ENCODE measurements at places on chromosomes 5 and 9.
A peak's percentile ranks its signal among the peaks of the same experiment; 100 is the strongest.

GRCh38 chr5:146919304-146919703 lies 40.7 kb upstream of the PPP2R2B start:
- no peak for DNase-seq

- no peak for DNase-seq
Observed at GRCh38 chr5:90227683-90228082, 181.9 kb downstream of the CETN3 start.

- no peak for DNase-seq
Observed at GRCh38 chr5:32325062-32325461, 12.3 kb upstream of the MTMR12 start.

DNA sequence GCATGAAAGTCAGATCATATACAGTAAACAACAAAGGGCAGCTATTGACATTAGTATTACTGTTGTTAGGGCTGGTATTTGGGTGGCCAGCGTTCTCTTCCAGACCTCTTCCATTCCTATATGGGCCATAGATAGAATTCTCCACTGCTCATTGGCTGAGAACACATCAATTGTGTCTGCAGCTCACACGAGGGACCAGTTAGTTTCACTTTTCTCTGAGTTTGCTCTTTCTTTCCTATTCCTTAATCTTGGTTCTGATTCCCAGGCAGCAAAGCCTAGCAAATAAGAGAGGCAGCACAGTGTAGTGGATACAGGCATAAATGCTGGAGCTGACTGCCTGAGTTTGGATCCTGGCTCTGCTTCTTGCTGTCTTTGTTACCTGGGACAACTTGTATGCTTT lies 476.4 kb downstream of the SPOCK1 start:
- DNase-seq: no peak

DNA sequence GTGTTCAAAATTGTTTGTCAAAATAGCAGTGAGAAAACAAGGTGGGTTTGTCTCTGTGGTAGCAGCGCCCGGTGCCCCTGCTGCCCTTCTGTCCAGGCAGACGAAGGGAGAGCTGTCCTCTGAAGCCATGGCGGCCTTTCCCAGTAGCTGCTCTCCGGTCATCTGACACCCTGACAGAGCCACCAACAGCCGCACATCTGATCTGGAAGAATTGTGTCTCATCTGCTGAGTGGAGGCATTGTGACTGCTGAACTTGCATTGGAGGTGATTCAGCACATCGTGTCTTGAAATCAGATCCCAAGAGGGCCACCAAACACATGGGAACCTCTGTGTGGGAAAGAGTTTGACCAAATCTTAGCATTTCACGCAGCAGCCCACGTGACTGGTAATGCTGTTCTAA lies 337.6 kb upstream of the IRX1 start:
- DNase-seq: no peak

DNA sequence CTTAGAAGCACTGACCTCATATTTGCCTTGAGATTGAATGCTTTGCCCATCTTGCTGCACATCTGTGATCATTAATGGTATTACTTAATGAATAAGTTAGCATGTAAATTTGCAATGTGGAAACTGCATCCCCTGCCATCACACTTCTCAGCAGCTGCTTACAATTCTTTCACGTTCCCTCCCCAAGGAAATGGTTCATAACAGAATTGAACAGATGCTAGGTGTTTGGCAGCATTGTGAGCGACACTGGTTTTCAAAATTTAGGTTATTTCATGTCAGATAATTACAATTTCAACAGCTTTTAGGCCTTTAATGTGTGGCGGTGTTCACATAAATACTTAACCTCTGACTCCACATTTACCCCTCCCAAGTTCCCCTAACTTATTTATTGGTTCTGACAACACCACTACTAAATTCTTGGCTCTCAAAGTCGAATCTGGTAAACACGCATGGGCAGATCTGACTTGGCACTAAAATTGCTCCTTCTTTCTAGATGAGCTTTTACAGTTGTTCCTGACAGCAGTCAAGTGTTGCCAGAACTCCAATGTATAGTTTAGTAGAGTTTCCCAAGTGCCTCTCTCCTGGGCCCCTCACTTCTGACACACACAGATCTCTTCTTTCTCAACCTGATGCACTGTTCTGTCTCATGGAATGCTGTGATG lies 46.8 kb downstream of the SLC1A3 start:
- DNase-seq: no peak

GRCh38 chr9:76893395-76893932 lies 12.4 kb downstream of the PRUNE2 start:
- peak; percentile 16 for DNase-seq

- DNase-seq: no peak
Observed at GRCh38 chr5:179368806-179369529, 23.7 kb upstream of the ADAMTS2 start.
